ENCODE measurements at places on chromosomes 4 and X. TPM values are rescaled to one million over a fixed set of nuclear protein-coding genes. Genes with fewer than 3 reads are reported as not detected.

The RBM10 gene
- total RNA-seq = 65.6 TPM

The CPEB2 gene
- total RNA-seq = 14.8 TPM

The AMTN gene
- total RNA-seq = not detected

The SYP gene
- 3.9 TPM for total RNA-seq

The TRIM2 gene
- total RNA-seq = not detected

The PRDM8 gene
- 21.7 TPM for total RNA-seq

The GUCY1B1 gene
- 1.5 TPM for total RNA-seq

The TRIM61 gene
- 1.7 TPM for total RNA-seq
